GM12864 (cell line): ENCODE measurements at places on chromosomes 1 and 21.

- DNase-seq: no peak
Measured at GRCh38 chr1:162712317-162713029, 78.0 kb upstream of the HSD17B7 start.

DNA sequence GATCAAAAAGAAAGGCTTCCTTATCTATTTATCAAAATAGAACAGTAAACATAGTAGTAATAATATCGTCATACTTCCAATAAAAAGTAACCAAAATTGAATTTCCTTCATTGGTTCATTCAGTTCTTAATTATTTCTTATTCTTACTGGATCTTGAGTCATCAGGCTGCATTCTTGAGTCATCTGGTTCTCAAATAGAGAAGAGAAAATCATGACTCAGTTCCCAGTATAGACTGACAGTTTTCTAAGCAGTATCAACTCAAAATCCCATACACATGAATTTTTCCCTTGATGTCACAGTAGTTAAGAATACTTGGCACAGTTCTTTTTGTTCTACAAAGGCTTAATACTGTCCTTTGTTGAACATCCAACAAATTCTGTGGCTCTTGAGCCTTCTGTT lies 626.9 kb upstream of the ADGRL4 start:
- no peak for DNase-seq

- DNase-seq: no peak
Measured at GRCh38 chr1:224939844-224940425, 10.5 kb downstream of the DNAH14 start.

GRCh38 chr1:244150071-244150470 lies 99.0 kb downstream of the ZBTB18 start:
- no peak for DNase-seq

GRCh38 chr1:44801491-44802305 lies 1.5 kb downstream of the PLK3 start:
- DNase-seq: no peak
